ENCODE measurements at places on chromosomes 6 and 20.

DNA sequence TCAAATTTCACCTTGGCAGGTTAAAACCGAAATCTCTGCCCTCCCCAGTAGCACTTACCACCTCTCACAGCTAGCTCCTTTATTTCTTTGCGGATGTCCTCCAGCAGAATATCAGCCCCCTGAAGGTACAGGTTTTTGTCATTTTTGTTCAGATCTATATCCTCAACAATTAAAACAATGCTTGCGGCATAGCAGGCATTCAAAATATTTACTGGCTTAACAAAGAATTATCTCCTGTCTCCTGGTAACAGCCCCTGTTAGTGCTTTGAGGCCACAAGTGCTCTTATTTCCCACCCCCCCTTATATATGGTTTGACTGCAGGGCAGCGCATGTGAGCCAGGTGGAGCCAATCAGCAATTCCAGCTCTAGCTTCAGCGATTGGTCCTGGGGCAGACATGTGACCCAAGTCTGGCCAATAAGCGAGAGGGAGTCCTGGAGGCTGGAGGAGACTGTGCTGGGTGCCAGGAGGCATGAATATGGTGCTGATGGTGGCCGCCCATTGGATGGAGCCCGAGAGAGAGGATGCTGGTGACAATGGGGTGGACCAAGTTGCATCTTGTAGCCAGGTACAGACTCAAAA, 21.0 kb downstream of the SULF2 start:
- no peak for DNase-seq

DNA sequence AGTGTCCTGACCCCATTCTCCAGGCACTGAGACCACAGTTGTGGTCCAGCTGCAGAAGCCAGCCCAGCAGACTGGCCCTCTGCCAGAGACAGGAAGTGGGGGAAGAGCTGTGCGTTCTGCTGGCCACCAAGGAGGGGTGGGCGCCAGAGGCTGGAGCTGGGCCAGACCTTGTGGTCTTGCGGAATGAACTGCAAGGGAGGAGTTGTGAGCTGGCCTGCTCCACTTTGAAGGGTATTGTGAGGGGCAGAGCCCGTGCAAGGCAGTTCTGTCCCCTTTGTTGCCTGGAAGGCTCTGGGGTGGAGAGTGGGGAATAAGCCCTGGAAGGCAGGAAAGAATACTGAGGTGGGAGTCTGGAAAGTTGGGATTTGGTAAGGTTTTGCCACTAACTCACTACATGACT, 3.6 kb upstream of the MDFI start:
- no peak for DNase-seq

DNA sequence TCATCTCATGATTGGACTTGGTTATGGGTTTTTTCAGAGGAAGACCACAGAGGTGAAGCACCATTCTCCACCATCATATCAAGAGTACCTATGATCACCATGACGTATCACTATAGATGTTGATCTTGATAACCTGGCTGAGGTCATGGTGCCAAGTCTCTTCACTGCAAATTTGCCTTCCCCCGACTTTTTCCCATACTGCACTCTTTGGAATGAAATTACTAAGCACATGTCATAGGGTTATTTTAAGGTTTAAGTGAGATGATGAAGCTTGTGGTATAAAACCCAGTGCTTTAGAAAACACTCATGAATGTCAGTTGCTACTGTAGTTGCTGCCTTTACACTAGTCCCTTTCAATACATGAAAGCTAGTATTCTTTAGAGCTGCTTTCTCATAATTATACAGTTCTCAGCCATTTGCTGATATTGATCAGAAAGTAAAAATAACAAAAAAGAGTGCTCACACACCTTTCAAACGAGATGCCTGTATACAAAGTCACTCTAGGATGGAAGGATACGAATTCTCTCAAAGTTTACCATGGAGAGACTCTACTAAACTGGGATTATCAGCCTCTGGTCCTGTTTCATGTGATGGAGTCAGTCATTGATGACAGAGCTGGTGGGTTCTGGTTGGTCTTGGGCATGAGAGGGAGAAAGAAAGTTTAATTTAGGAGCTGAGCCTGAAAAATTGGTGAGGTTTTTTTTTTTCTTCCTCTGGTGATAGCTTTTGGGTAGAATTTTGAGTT, 228.1 kb downstream of the PRL start:
- DNase-seq: no peak

DNA sequence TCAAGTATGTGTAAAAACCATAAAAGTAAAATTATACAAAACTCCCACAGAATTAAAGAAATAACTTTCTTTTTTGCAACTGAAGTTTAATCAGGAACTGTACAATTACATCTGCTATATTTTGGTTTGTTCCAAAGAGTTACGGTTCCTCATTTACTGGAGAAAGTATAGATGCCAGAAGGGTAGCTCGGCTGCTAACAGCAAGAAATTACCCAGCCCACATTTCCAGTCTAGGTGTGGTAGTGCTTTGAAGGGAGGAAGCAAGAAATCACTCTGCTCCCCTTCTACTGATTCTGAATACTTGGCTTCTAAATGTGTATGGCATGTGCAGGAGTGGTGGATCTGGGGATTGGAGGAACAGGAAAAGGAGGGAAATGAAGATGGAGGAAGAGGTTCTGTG, 441.3 kb downstream of the CDC5L start:
- DNase-seq: no peak

DNA sequence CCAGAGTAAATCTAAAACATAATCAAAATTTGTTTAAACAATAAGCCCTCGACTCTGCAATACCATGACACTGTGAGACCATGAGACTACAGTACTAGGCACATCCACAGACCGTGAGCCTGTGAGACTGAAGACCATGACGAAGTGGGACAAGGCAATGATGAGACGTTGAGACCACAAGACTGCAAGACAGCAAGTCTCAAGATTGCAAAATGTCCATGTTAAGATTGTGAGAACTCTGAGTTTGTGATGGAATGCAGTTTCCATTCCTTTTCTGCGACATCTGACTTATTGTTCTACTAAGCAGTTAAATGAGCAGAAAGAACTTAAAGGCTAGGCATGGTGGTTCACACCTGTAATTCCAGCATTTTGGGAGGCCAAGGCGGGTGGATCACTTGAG, 102.1 kb upstream of the PHACTR1 start:
- DNase-seq: no peak

DNA sequence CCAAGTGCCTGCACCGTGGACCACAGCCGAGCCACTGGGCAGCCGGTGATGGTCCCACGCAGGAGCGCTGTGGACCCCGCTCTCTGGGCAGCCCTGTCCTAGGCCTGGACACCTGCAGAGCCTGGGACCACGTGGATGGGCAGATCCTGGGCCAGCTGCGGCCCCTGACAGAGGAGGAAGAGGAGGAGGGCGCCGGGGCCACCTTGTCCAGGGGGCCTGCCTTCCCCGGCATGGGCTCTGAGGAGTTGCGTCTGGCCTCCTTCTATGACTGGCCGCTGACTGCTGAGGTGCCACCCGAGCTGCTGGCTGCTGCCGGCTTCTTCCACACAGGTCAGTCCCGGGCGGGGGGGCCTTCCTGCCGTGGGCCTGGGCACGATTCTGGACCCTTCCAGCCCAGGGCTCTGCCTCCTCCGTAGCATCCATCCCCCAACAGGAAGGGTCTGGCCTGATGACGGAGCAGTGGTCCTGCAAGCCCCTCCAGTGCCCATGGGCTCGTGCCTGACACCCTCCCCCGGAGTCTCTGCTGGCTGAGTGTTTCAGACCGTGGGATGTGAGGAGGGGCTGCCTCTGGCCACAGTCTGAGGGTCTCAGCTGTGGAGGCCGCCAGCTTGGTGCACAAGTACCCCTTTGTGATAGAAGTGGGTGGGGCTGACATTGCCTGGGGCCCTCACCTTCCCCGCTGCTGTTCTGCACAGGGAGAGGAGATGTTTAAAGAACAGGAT, 572 bp downstream of the BIRC7 start:
- DNase-seq: no peak

DNA sequence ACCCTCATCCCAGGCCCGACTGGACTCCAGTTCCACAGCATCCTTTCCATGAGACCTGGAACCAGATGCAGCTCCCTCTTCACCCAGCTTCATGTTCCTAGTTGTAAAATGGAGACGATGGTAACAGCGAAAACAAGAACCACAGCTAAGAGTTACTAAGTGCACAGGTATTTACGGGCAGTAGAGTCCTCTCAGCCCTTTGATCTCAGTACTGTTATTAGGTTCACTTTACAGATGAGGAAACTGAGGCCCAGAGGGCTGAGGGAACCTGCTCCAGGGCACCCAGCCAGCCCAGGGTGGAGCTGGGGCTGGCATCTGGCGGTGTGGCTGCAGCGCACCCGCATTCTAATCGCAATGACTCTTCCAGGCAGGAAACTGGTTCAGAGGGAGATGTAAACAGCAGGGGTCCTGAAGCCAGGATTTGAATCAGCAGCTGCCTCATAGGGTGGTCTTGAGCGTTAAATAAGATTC, 858 bp downstream of the BCAS1 start:
- no peak for DNase-seq

Measured in activated T-helper 1 cell treated with anti-CD3 and anti-CD28 coated beads, Interleukin-2, amount 50 U/mL, for 16 hours (primary cell).